ENCODE measurements at places on chromosomes 2 and 18. TPM values are rescaled to one million over a fixed set of nuclear protein-coding genes. Genes with fewer than 3 reads are reported as not detected.

Gene SNORC
- 0.84 TPM for total RNA-seq

Gene SATB2
- 14.5 TPM for total RNA-seq

GRCh38 chr2:20304411-20304810 is 46.2 kb downstream of the PUM2 start:
- DNase-seq, result no peak

Gene TXNDC2
- not detected for total RNA-seq

- no peak for DNase-seq
These were observed 25.3 kb upstream of the LAPTM4A start for GRCh38 chr2:20076757-20077156.

GRCh38 chr2:143575340-143575739 is 446.1 kb downstream of the ARHGAP15 start:
- DNase-seq, result peak; percentile 16

DNA sequence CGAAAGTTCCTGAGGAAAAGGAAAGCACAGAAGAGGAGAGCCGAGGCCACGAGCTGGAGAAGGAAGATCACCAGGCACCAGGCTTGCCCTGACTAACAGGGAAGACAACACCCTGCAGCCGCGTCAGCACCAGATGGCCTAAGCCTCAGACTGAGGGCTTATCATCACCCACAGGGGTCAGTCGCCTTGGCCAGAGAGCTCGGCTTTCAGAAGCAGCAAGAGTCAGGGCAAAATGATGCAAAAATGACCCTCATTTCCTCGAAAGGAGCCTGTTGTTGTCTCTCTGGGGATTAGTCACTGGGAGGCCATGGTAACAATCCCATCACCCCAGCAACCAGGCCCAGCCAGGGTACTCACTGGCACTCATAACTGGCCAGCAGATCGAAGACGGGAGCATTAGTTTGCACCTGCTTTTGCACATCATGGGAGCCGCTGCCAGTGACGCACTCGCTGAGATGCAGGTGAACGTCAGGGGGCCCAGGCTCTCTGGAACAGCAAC is 42.7 kb upstream of the ZFP36L2 start:
- peak; percentile 95 for DNase-seq

DNA sequence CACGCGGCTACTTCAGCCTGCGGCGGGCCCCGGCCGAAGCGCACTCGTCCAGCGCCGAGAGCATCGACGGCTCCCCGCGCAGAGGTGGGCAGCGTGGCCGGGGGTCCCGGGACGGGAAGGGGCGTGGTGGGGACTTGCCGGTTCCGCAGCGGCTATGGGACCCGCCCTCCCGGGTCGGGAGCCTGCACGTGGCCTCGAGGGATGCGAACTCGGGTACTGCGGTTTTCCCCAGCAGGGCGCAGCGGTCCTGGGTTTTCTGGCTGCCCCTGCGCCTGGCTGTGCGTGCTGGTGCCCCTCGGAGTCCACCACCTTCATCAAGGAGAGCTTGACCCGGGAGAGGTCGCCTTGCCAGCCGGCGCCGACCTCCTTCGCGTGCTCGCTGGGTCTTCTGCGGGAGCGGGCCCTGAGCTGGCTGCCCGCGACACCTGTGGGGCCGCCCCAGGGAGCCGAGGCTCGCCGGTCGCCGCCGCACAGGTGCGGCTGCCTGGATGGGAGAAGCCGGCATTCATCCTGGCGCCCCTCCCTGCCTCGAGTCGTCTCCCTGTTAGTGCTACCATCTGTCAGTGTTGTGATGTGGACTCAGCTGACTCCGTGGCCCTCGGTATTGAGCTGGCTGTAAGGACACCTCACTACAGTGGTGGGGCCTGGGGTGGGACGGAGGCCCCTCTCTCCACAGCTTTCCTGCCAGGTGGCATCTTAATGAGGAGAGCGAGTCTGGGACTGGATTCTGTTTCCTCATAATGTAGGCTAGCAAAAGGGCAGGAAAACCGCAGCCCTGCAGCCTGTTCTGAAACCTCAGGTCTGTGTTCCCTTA is 177.3 kb downstream of the AGAP1 start:
- DNase-seq, result no peak

DNA sequence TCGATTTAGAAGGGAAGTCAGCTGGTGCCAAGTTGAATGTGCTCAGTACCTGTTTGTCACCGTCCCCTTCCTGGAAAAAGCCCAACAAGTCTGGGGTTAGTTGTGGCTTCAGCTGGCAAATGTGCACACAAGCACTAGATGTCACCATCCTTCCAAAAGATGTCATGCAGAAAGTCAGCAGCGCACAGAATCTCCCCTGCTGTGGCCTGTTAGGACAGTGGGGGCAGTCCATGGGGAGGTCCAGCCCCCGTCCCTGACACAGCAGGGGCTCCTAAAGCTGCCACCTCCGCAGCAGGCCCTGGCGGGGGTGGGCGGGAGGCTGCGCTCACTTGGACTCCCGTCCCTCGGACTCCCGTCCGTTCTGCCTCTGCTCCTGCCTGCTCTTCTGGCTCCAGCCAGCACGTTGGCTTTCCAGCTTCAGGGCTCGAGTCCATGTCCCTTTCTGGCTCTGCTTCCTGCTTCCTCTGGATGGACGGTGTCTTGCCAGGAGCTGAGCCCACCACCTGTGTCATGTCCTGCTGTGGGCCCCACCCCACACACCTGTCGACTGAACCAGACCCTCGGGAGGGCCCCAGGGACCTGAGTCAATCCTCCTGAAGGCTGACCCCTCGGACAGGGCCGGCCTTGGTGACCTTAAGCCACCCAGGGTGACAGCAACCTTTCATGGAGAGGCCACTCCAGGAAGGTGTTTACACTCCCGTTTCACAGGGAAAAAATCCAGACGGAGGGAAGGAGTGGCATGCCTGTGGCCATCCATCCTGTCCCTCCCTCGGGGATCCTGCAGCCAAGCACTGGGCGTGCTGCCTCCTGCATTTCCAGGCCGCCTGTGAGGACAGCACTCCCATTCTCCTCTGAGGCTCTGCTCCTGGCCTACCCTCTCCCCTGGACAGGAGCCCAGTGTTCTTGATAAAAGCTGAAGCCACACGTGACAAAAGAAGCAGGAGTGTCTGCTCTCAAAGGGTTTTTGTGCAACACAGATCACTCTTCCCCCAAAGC is 8.5 kb downstream of the RAB17 start:
- DNase-seq, result peak; percentile 54

DNA sequence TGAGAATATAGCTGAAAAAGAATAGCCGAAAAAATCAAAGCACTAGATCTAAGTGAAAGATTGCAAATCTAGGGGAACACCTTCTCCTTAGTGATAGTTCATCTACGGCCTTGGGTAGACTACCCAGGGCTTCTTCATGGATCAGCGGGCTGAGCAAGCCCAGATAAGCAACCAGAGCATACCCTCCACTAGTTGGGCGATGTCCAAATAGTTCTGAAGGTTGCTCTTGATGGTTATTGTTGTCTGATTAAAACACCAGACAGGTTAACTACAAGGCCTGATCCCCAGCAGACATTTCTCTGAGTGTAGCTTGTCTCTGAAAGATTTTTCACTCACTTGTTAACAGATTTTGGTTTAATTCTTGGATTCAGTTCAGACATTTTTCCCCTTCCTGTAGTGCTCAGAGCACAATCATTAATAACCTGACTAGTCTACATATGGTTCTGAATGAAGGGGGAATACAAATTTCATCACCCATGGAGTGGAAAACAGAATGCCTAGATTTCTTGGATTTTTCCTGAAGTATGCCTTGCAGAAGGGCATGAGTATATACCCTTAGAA is 99.6 kb downstream of the BABAM2 start:
- DNase-seq, result no peak

Gene MYCN
- not detected for total RNA-seq

Gene RETREG2
- 59.6 TPM for total RNA-seq

DNA sequence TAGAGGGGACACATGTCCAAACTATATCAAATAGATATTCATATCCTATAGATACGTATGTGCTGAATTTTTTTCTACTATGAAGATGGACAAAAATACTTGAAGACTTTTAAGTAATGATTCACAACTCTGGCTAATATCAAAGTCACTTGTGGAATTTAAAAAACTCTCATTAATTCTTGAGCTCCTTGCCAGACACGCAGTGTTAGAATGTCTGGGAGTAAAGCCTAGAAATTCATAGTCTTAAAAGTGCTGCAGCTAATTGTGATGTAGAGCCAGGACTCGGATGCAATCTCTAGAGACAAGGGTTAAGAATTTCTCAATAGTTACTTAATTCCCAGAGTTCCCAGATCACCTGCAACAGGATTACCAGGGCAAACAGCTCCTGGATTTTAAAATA is 107.4 kb downstream of the ARL6IP6 start:
- DNase-seq, result no peak

GRCh38 chr2:159851941-159852340 is 53.9 kb upstream of the CD302 start:
- DNase-seq, result no peak

Gene CYB5A
- 37.6 TPM for total RNA-seq

DNA sequence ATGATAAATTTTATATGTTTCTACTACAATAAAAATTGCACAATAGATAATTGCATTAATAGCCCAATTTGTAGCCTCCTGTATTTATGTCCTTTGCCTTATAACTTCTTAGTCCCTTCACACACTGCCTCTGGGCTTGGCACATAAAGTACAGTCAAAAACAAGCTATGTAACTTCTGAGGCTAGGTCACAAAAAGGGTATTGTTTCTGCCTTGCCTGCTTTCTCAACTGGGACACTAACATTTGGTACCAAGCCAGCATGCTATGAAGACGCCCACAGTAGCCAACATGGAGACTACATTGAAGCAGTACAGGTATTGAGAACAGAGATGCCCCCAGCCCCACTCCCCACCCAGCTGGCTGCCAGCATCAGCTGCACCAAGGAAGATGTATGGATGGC is 5.4 kb upstream of the SLC3A1 start:
- DNase-seq, result no peak

DNA sequence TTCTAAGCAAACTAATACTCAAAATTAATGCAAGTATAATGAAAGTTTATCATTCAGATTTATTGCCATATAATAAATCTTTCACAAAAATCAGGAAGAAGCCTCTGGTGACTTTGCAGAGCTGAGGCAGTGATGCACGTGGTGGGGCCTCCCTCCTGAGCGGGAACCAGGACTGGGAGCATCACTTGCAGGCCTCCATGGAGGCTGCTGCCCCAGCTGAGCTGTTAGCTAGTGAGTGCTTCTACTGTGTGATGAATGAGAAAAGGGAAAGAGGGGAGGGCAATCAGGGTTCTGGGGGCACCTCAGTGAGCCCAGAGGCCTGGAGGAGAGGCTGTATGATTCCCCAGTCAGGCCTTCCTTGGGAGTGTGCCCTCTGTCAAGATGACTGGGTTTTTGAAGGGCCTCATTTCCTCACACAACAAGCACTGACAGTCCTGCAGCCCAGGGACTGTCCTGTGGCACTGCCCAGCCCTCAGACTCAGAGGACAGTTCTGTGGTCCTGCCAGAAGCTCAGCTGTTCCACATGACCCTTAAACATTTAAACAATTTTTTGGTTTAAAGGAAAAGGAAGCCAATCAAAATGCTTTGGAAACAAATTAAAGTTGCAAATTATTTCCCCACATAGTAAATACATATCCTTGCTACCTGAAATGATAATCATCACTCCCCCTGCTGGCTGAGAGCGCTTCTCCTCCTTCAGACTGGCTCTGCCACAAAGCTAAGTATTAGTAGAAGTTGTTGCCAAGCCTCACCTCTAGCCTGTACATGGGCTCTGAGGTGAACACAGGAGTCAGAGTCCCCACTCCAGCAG is 90.9 kb upstream of the SMAD7 start:
- peak; percentile 33 for DNase-seq

DNA sequence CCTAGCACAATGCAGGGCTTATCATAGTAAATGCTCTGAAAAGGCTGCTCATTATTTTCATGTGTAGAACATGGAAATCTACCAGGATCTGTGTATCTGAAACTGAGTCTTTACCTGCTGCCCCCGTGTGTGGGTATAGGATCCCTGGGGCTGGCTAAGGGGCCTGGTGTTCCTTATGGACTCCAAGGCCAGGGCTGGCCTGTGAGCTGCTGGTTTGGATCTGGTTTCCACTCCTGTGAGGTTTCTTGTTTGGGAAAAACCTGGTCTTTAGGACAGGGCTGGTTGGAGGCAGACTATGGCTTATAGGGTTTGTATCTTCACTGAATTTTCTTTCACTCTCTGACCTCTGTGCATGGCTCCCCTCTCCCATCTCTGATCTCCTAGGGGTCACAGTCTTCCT is 80.8 kb downstream of the DYSF start:
- no peak for DNase-seq

GRCh38 chr2:239692362-239692851 is 291.6 kb upstream of the HDAC4 start:
- DNase-seq, result no peak

DNA sequence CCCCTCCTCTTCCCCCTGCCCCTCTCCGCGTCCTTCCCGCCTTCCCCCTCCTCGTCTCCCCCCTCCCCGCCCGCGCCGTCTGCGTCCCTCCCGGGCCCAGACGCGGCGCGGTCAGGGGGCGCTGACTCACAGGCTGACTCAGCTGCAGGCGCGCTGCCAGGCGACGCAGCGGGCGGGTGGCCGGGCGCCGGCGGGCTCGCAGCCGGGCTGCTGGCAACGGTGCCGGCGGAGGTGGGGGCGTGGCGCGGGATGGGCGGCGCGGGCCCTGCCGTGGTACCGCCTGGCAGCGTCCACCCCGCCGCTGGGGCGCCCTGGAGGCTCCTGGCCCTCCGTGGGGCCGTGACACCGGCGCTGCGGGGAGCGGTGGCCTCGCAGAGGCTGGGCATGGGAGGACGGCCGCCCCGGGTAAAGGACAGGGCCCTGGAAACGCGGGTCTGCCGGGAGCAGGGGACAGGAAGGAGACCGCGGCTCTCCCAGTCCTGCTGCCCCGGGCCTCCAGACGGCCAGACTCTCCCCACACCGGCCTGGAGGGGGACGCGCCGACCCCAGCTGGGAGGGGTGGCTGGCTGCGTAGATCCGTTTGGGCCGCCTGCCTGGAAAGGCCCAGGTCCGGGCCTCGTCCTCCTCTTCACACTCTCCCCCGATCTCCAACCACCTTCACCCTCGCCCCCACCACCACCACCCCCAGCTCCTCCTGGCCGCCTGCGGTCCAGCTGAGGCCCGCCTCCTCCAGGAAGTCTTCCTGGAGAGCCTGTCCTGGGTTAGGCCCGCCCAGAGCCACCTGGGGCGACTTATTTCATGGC is 10.0 kb upstream of the PROC start:
- peak; percentile 86 for DNase-seq

Gene POLE4
- 87.5 TPM for total RNA-seq

DNA sequence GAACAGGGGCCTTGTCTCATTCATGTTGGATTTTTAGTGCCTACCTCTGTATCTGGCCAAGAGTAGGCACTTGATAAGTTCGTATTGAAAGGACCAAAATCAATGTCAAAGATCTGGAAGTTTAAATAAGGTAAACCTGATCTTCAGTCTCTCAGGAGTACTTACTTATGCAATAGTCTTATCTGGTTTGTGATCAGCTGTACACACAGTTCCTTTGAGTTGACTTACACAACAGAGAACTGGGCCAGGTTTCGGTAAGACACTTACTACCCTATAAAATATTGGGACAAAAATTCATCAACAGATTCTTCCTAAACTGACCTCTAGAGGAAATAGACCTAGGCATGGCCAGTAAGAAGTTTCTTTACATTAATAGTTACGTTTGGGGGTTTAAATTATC is 113.6 kb upstream of the NXPH2 start:
- no peak for DNase-seq

Gene CFAP65
- not detected for total RNA-seq

DNA sequence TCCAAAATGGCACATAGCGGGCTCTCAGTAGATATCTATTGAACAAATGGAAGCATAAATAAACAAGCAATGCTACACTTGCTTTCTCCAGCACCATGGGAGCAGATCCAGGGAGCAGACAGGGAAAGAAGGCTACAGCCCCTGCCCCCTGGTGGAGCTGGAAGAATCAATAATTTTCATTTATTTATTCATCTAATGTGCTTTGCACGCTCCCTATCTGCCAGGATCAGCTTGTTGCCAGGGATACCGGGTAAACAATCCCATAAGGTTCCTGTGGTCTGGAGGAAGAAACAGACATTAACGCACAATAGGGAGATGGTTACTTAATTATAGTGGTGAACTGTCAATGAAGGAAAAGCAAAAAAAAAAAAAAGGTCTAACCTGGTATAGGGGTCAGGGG is 40.1 kb upstream of the CLASP1 start:
- peak; percentile 54 for DNase-seq
